ENCODE measurements at places on chromosomes 5 and 9. TPM values are rescaled to one million over a fixed set of nuclear protein-coding genes. Genes with fewer than 3 reads are reported as not detected.
A peak's percentile ranks its signal among the peaks of the same experiment; 100 is the strongest.

DNA sequence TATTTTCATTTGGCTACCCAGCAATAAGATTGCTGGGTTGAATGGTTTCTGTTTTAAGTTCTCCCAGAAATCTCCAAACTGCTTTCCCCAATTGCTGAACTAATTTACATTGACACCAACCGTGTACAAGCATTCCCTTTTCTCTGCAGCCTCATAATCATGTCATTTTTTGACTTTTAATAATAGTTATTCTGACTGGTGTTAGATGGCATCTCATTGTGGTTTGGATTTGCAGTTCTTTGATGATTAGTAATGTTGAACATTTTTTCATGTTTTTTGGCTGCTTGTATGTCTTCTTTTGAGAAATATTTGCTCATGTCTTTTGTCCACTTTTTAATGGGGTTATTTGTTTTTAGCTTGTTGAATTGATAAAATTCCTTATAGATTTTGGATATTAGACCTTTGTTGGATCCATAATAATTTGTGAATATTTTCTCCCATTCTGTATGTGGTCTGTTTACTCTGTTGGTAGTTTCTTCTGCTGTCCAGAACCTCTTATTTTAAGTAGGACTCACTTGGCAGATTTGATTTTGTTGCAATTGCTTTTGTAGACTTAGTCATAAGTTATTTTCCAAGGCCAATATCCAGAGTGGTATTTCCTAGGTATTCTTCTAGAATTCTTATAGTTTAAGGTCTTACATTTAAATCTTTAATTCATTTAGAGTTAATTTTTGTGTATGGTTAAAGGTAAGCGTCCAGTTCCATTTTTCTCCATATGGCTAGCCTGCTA is 793.7 kb downstream of the BRINP1 start:
- no peaks in the 10 kb centered on the region for H3K4me1 ChIP-seq
- H3K27ac ChIP-seq, result no peak overlapping the region
- no peak overlapping the region for H3K4me3 ChIP-seq
- H3K27me3 ChIP-seq, result no peaks in the 10 kb centered on the region
- no peaks in the 10 kb centered on the region for H3K36me3 ChIP-seq

DNA sequence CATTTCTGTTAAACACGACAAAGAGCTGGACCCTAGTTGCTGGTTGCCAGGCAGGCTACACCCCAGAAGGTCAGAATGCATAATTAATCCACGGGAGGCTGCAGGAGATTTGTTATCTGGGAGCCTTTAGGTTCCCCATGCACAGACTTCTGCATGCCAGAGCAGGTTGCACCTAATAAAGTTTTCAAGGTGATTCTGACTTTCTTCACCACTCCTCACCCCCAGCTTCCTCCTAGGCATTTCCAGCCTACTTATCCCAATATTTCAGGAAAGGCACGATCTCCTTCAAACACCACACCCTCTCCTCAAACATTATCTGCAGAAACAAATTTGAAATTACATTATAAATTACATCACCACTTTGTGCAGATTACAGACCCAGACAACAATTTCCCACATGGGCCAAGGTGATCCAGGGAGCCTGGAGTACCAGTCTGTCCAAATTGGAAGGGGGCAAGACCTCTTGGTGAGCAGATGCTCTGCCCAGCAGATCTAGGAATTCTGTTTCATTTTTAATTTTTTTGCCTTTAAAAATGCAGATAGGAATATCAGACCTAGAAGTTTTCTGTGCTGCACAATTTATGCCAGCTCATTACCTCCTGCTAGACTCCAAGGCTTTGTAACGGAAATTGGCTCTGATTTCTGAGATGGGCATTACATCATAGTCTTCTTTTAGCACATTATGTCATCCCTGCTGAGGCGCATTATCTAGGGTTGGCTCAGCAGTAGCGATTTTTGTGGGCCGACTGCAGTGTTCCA is 363.4 kb upstream of the SLC30A5 start:
- peak; percentile 63 for DNase-seq
- H3K27me3 ChIP-seq, result no peaks in the 10 kb centered on the region
- no peak overlapping the region for H3K27ac ChIP-seq
- no peak overlapping the region for H3K4me3 ChIP-seq

GRCh38 chr5:15687401-15687800 is 187.4 kb downstream of the FBXL7 start:
- no peaks in the 10 kb centered on the region for H3K27me3 ChIP-seq
- no peaks in the 10 kb centered on the region for H3K36me3 ChIP-seq
- H3K27ac ChIP-seq, result no peak overlapping the region
- DNase-seq, result no peak
- no peak overlapping the region for H3K4me3 ChIP-seq

- H3K27me3 ChIP-seq, result no peaks in the 10 kb centered on the region
- no peaks in the 10 kb centered on the region for H3K4me1 ChIP-seq
- H3K27ac ChIP-seq, result no peak overlapping the region
- no peak for DNase-seq
Measured at GRCh38 chr5:175561085-175561484, 82.7 kb downstream of the SFXN1 start.

- H3K4me3 ChIP-seq, result no peak overlapping the region
- no peaks in the 10 kb centered on the region for H3K36me3 ChIP-seq
- H3K4me1 ChIP-seq, result peaks cover 26% of the 10 kb centered on the region
- no peaks in the 10 kb centered on the region for H3K27me3 ChIP-seq
- H3K27ac ChIP-seq, result no peak overlapping the region
- no peak for DNase-seq
Measured at GRCh38 chr5:59001154-59001553, 418.3 kb downstream of the RAB3C start.

GRCh38 chr5:138760448-138761110 is 7.4 kb downstream of the CTNNA1 start:
- H3K27ac ChIP-seq, result no peak overlapping the region
- H3K27me3 ChIP-seq, result no peaks in the 10 kb centered on the region
- no peak for DNase-seq
- peaks cover 37% of the 10 kb centered on the region for H3K36me3 ChIP-seq
- H3K4me1 ChIP-seq, result peaks cover 64% of the 10 kb centered on the region

CCNG1 gene
- 173 TPM for polyA plus RNA-seq

COL15A1 gene
- 2.5 TPM for polyA plus RNA-seq

HAUS6 gene
- polyA plus RNA-seq, result 17.9 TPM

SLC4A9 gene
- polyA plus RNA-seq, result not detected

Data from left lung (tissue), 14 donors.